ENCODE measurements at places on chromosomes 4 and X.

DNA sequence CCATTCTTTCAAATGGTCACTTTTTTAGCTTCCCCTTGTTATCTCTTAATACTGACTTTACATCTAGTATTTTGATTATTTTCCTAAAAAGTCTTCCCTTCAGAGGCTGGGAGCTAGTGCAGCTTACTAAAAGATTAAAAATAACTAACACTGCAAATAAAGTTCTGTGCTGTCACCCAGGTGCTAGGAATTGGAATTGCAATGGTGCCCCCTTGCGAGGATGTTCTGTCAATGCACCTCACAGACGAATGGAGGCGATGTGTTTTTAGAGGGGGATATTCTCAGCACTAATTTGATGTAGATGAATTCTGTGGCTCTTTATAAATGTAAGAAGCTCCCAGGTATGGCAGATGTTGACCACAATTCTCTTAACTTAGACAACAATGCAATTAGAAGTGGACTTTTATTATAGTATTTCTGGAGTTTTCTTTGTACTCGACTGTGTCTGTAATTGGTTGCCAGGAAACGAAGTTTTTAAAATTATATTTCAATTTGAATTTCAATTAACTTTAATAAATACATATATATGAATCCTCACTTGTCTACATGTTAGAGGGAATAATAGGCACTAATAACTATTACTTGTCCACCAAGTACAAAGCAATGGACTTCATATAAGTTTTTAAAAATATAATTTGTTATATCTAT lies 22.0 kb upstream of the SMIM31 start:
- peak; percentile 7 for DNase-seq

DNA sequence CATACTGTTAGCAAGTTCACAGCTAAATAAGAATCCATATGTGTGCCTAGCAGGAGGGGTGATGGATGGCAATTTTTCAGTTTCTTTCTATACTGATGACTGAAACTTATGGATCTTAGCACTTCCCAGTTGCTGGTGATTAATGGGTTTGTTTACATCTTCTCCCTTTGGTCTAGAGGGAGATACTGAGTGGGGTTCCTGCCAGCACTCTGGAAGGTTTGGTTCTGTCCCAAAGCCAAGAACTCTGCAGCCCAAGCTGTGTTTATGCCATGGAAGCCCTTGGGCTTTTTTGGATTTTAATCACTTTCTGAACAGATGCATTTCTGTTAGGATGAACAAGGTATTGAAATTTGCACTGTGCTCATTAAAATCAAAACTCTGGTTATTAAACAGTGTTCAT lies 43.5 kb downstream of the DDIT4L start:
- DNase-seq, result no peak

GRCh38 chr4:30901461-30902451 lies 181.6 kb downstream of the PCDH7 start:
- DNase-seq, result no peak

DNA sequence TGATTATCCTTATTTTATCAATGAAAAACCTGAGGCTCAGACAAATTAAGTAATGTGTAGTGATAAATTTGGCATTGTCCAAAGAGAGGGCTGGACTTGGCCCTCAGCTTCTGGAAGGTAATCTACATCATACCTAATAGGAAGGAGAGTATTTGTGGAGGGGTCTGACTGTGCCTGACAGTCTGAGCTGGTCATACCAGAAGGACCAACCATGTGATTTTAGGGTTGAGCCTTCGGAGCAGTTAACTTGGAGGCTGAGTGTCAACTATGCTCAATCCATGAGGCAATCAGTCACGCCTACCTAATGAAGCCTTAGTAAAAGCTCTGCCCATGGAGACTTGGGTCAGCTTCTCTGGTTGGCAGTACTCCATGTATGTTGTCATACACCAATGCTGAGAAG lies 136.4 kb downstream of the CPE start:
- DNase-seq, result no peak

DNA sequence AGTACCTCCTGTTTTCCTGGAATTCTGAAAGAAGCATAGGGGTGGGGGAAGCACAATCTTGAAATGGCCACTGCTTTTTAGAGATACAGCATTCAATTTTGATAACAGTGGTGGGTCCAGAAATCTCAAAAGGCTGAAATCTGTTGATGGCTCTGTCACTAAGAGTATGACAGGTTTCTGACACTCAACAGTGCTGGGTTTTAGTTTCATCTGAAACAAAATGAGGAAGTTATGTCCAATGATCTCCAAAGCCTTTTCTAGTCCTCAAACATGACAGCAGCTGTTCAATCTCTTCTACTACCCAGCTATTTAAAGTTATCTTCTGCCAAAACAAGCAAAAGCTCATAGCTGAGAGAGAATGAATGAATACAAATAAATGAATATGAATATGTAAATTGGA lies 110.5 kb downstream of the IL1RAPL1 start:
- DNase-seq, result no peak

DNA sequence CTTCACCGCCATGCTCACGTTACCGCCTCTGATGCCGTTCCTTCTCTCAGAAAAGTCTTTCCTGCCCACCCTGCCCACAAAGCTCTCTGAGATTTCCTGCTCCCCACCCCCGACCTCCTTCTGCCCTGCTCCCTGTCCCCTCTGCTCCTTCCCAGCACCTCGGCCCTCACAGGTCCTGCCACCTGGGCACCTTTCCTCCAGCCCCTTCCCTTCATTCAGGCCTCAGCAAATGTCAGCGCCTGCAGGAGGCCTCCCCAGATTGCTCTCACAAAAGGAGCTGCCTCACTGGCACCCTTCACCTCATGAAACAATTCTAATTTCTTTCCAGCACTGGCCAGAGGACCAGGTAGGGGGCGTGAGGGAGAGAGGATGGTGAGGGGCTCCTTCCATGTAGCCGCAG lies 33.6 kb upstream of the MXD4 start:
- no peak for DNase-seq

GRCh38 chrX:69932323-69932722 lies 117.4 kb downstream of the AWAT2 start:
- no peak for DNase-seq

GRCh38 chrX:39749728-39750127 lies 348.0 kb downstream of the BCOR start:
- DNase-seq, result no peak

Measured in nucleus accumbens (tissue), 56 donors.